ENCODE measurements at places on chromosomes 1 and 21.

DNA sequence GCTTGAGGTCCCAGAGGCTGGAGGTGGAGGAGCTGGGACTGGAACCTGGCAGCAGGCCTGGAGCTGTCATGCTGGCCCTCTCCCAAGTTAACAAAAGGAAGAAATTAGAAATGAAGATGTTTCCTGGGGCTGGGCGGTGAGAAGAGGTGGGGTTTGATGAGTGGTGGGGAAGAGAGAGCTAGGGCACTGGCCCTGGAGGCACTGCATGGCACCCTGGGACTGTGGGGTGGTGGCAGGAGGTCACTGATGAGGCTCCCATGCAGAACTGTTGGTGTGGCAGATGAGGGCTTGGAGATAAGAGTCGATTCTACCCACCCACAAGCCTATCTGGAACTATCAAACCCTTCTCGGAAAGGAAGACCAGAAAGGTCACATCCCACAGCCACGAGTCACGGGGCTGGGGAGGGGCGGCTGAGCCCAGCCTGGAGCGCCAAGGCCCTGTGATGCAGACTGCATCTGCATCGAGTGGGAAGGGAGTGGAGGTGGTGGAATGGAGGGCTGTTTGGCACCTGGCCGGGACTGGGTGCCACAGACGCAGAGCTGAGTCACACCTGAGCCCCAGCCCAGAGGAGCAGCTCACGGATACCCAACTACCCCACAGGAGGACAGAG, 29.4 kb downstream of the MRPL37 start:
- DNase-seq, result peak; percentile 94

DNA sequence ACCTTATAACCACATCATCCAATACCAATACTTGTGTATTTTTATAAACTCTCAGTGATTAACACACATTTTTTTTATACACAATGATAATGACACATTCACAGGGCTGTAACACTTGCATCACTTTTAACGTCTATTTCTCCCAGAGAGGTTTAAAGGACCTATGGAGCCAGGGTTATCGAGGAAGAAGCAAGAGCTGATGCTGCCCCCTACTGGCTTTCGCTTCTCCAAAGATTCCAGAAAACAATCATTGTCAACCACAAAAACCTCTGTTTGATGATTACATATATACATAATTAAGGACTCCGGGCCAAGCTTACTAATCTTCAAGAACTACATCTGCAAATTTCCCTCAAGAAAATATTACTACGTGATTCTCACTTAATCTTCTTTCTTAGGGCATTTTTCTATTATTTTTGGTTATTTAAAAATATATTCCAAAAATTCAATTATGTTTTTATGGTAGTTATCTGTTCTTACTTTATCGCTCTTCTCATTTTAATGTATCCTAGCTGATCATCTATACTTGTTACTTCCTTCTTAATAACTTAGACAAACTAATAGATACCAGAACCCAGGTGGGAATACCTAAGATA, 214.5 kb downstream of the VAV3 start:
- DNase-seq, result peak; percentile 91

GRCh38 chr1:26530895-26531598, 1.5 kb downstream of the RPS6KA1 start:
- peak; percentile 46 for DNase-seq

DNA sequence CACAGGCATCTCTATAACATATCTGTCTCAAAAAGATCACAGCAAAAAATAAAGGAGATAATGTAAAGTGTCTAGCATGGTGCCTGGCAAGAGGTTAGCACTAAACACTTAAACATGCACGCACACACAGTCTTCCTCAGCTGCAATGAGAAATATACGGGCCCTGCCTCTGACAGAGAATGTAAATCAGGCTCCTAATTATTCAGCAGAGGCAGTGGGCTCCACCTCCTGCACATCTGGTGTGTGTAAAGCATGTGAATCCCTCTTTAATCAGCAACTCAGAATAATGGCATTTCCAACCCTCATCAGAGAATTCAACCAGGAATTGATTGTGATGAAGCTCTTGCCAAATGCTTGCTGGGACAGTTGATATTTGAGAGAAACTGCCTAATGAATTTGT, 85.6 kb upstream of the KCNA3 start:
- DNase-seq, result no peak

GRCh38 chr1:233668146-233668724, 54.3 kb downstream of the KCNK1 start:
- no peak for DNase-seq

DNA sequence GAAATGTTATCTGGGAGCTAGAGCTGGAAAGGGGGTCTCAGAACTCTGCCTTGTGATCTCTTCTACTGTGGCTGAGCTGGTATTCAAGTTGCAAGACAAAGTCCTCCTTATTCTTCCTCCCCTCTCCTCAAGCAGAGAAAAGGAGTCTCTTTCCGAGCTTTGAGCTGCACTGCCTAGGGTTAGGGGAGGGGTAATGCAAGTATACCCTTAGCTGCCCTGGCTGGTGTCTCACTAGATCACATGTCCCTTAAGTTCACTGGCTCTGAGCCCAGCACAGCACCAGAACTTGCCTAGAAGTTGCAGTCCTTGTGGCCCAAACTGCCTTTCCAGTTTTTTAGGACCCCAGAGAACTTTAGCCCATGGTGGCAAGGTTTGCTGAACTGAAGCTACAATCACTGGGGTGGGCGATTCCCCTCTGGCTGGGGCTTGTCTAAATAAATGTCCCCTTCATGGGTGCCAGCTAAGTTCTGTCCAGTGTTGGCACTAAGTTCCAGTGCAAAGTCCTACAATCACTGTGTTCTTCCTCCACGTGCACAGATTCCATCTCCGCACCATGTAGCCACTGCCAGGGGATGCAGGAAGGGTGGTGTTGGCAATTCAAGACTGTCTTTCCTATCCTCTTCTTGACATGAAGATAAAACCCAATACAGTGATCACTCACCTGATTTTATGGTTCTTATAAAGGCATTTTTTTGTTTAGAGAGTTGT, 22.7 kb upstream of the CHIA start:
- no peak for DNase-seq

- peak; percentile 37 for DNase-seq
These were observed 642 bp downstream of the SLC30A7 start for GRCh38 chr1:100896481-100896982.

Measured in trophoblast cell (in vitro differentiated cells and primary cell).